ENCODE measurements at places on chromosomes 3 and 15. TPM values are rescaled to one million over a fixed set of nuclear protein-coding genes. Genes with fewer than 3 reads are reported as not detected.

Gene ETV5
- total RNA-seq = 24.5 TPM

Gene DUSP7
- total RNA-seq = 12.1 TPM

Gene LINGO1
- total RNA-seq = 8.5 TPM

Gene ALPK3
- total RNA-seq = 20.2 TPM

Gene UCN2
- total RNA-seq = 0.29 TPM

All from metanephros (tissue), 2 donors.